Kidney epithelial cell (primary cell): ENCODE measurements at places on chromosomes 6 and 20. TPM values are rescaled to one million over a fixed set of nuclear protein-coding genes. Genes with fewer than 3 reads are reported as not detected.

Gene PKIB
- total RNA-seq: 10.6 and 15.3 TPM in 2 replicates

Gene SNHG17
- 34.2 and 47.6 TPM in 2 replicates for total RNA-seq

Gene TSBP1
- not detected in 2 replicates for total RNA-seq

Gene TMEM74B
- total RNA-seq: 0.27 and 4.5 TPM in 2 replicates

Gene C6orf141
- 3.7 and 6.5 TPM in 2 replicates for total RNA-seq

Gene RWDD2A
- 4.3 and 4.6 TPM in 2 replicates for total RNA-seq

Gene RSPO3
- total RNA-seq: 0.88 and 1.9 TPM in 2 replicates

Gene PRR18
- total RNA-seq: 0.13 and 0.55 TPM in 2 replicates

Gene WFDC12
- total RNA-seq: not detected in 2 replicates

Gene LPA
- total RNA-seq: not detected in 2 replicates

Gene CNKSR3
- 9.2 and 12.1 TPM in 2 replicates for total RNA-seq

Gene OR2B6
- not detected in 2 replicates for total RNA-seq

Gene EYA4
- 0.58 and 1.8 TPM in 2 replicates for total RNA-seq

Gene FGD2
- 0.04 and 0.68 TPM in 2 replicates for total RNA-seq

Gene ADAM33
- total RNA-seq: 0.13 and 0.41 TPM in 2 replicates

Gene TMEM30A
- total RNA-seq: 88.9 TPM in 2 replicates

Gene BMP2
- total RNA-seq: 16.2 and 17.2 TPM in 2 replicates

Gene IL17A
- total RNA-seq: not detected in 2 replicates

Gene RAB44
- total RNA-seq: 0.07 TPM in 1 of 2 replicates, not detected in the other

Gene ALDH8A1
- total RNA-seq: 0.46 and 9.3 TPM in 2 replicates

Gene FERMT1
- total RNA-seq: 21.9 and 22.1 TPM in 2 replicates

Gene PDE10A
- 13.0 and 13.3 TPM in 2 replicates for total RNA-seq
